Fibroblast of skin of scalp (primary cell): ENCODE measurements at places on chromosomes 4 and X.

DNA sequence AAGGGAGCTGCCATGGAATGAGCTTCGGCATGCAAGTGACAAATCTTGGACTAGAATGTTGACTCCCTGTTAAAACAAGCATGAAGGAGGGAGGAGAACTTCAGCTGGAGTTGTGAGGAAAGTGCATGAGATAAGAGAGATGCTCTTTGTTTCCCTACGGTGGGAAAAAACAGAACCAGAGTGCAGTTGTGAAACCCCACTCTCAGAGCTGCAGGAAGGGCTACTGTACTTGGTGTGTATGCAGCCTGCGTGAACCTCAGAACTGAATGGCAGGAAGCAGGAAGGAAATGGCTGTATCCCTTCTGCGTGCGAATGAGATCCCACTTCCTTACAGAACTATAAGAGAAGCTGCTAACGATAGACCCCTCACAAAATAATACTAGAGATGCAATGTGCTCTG, 57.2 kb downstream of the EGF start:
- no peak for DNase-seq

GRCh38 chrX:18617407-18617750, 54.5 kb downstream of the RS1 start:
- peak; percentile 73 for DNase-seq

GRCh38 chr4:76200771-76201231, 12.8 kb downstream of the SCARB2 start:
- DNase-seq = no peak

- no peak for DNase-seq
Measured at GRCh38 chr4:138161351-138161750, 80.8 kb downstream of the SLC7A11 start.

DNA sequence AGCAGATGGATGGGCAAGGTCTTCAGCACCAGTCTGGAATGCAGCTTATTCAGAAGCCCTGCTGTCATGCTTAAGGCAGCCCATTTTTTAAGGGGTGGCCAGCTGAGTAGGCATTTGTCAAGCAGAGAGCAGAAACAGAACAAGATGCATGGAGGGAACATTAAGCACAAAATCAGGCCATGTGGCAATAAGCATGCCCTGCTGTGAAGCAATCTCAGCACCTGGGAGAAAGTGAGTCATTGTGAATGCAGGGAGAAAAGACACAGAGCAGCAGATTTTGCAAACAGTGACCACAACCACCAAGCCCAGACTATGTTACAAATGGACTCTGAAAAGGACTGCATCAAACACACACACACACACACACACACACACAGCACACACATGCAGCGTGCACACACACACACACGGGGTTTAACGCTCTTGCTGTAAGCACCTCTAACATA, 94.1 kb upstream of the GALNT7 start:
- peak; percentile 49 for DNase-seq

GRCh38 chr4:168928875-168929274, 81.2 kb downstream of the CBR4 start:
- no peak for DNase-seq

GRCh38 chr4:128840711-128841318, 31.3 kb downstream of the JADE1 start:
- no peak for DNase-seq

DNA sequence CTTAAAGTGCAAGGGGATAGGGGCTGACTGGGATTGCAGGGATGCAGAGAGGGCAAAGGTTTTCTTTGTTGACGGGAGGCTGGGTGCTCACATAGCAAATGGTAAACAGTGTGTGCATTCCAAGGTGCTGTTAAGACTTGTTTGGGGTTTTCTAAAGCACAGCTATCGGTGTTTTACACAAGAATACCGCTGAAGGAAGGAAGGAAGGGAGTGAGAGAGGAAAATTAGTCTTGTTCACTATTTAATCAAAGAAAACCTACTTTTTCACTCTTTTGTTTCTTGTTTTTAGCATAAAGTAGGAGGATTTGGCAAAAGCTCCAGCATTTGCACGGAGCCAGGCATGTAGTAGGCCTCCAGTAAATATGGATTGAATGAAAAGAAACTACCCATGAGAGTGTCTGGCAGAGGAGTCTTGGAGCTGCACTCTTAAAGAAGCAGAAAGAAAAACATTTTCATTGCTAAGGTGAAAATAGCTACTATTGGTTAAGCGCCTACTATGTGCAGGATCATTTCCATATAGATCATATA, 99.7 kb downstream of the FIP1L1 start:
- no peak for DNase-seq

- DNase-seq = no peak
Measured at GRCh38 chr4:2194496-2194895, 47.4 kb downstream of the HAUS3 start.

DNA sequence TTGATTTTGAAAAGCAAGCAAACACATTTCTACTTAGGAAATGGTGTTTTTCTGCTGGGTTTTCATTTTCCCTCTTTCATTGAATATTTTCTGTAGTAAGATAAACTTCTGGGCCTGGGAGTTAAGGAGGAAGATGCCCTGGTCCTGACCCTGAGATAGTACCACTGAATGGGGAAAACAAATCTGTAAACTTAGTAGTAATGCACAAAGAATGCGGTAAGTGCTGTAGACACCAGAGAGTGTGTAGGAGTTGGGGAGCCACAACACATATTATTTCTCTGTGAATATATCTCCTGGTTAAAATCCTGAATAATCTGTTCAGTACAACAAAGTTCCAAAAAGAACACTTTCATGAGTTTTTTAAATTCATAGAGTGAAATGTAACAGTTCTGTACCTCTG, 178.3 kb downstream of the MAPK10 start:
- DNase-seq = no peak

DNA sequence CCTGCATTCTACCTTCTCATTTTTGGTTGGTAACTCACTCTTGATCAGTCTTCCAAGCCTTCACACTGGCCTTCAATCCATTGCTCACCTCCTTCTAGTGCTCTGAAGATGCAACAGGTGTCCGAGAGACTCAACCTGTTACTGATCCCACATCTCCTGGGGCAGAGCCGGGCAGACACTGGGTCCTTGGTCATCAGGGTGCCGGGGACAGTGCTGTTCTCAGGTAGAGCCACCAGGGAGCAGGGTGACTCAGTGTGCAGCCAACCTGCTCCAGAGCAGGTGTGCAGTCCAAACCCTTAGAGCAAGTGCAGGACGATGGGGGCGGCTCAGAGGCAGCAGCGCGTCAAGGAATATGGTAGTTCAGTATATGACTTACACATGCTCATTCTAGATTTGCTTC, 188.4 kb downstream of the DHX15 start:
- DNase-seq = no peak

- DNase-seq = no peak
Measured at GRCh38 chrX:54950730-54951375, 30.2 kb downstream of the TRO start.

DNA sequence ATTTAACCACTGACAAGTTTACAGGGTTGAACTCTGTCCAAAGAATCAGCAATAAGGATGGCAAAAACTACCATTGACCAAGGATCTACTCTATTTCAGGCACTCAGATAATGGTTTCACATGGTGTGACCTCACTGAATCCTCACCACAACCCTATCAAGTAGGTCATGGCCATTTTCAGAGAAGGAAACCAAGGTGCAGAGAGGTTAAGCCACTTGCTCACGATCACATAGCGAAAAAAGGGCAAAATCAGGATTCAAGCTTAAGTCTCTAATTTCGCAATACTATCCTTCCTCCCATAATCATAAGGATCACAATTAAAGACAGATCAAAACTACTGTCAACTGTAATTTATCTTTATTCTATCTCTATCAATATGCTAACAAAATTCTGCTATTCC, 191.0 kb upstream of the AFF2 start:
- no peak for DNase-seq

GRCh38 chr4:168092176-168092712, at the start of gene ANXA10:
TSS of gene ANXA10 (plus strand) at chr4:168092537. CDS start at chr4:168092701, 164 bp downstream.
- DNase-seq = no peak

DNA sequence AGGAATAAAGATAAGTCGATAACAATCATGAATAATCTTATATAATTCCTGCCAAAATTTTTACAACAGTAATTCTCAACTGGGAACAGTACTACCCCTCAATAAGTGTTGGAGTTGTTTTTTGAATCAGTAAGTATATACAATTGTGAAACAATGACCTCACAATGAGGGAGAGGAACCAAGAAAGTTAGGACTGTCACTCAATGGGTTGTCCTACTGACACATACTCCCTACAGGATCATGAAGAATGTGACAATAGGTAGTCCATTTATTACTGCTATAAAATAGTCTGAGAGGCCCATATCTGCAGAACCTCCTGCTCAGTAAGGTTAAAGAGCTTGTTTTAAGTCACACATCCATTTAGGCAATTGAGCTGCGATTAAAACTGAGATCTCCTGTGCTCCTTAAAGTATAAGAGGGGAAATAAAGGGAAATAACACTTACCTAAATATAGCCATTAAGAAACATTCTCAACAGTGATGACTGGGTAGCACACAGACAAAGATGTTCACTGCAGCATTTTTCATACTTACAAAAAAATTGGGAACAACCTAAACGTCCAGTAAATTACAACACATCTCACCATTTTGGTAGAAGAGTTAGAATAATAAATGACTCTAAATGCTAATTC, 26.2 kb downstream of the FBXW7 start:
- no peak for DNase-seq

DNA sequence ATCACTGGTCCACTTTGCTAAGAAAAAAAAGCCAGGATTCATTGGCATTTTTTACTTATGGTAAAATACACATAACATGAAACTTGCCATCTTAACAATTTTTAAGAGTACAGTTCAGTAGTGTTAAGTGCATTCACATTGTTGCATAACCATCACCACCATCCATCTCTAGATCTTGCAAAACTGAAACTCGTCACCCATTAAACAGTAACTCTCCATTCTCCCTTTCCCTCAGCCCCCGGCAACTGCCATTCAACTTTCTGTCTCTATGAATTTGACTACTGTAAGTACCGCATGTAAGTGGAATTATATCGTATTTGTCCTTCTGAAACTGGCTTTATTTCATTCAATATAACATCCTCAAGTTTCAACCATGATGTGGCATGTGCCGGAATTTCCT, 56.3 kb upstream of the LNX1 start:
- no peak for DNase-seq

- no peak for DNase-seq
Measured at GRCh38 chrX:46687619-46688018, 71.3 kb downstream of the SLC9A7 start.

GRCh38 chr4:106627051-106627450, 258.5 kb upstream of the GIMD1 start:
- no peak for DNase-seq
